ENCODE measurements at places on chromosomes 3 and 15. TPM values are rescaled to one million over a fixed set of nuclear protein-coding genes. Genes with fewer than 3 reads are reported as not detected.

- no peak for DNase-seq
Measured at GRCh38 chr15:89893027-89893426, 767 bp downstream of the AP3S2 start.

DNA sequence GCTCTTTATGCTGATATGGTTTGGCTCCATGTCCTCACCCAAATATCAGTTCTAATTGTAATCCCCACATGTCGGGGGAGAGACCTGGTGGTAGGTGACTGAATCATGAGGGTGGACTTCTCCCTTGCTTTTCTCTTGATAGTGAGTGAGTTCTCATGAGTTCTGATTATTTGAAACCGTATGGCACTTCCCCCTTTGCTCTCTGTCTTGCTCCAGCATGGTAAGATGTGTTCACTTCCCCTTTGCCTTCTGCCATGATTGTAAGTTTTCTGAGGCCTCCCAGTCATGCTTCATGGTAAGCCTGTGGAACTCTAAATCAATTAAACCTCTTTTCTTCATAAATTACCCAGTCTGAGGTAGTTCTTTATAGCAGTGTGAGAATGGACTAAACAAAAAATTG lies 107.6 kb downstream of the IMPG2 start:
- DNase-seq = no peak

DNA sequence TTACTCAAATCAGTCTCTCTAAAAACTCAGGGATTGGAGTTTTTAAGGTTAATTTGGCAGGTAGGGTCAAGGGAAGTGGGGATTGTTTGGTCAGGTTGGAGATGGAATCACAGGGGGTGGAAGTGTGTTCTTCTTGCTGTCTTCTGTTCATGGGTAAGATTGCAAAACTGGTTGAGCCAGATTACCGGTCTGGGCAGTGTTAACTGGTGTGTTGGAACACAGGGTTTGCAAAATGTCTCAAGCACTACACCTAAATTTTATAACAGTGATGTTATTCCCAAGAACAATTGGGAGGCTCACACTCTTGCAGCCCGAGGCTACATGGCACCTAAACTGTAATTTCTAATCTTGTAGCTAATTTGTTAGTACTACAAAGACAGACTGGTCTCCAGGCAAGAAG lies 425.4 kb downstream of the PLOD2 start:
- no peak for DNase-seq

GRCh38 chr3:46162975-46163555 lies 45.0 kb downstream of the CCR1 start:
- no peak for DNase-seq

GRCh38 chr3:160081958-160082533 lies 93.4 kb downstream of the IL12A start:
- DNase-seq = no peak

The TMEM212 gene
- not detected for total RNA-seq

- peak; percentile 47 for DNase-seq
Measured at GRCh38 chr3:160804762-160805161, 48.7 kb downstream of the PPM1L start.

GRCh38 chr3:16596352-16597032 lies 8.7 kb downstream of the DAZL start:
- DNase-seq = no peak

The TNFSF10 gene
- total RNA-seq = 114 TPM

All from transverse colon (tissue), 4 donors.